ENCODE measurements at places on chromosomes 3 and 15.

DNA sequence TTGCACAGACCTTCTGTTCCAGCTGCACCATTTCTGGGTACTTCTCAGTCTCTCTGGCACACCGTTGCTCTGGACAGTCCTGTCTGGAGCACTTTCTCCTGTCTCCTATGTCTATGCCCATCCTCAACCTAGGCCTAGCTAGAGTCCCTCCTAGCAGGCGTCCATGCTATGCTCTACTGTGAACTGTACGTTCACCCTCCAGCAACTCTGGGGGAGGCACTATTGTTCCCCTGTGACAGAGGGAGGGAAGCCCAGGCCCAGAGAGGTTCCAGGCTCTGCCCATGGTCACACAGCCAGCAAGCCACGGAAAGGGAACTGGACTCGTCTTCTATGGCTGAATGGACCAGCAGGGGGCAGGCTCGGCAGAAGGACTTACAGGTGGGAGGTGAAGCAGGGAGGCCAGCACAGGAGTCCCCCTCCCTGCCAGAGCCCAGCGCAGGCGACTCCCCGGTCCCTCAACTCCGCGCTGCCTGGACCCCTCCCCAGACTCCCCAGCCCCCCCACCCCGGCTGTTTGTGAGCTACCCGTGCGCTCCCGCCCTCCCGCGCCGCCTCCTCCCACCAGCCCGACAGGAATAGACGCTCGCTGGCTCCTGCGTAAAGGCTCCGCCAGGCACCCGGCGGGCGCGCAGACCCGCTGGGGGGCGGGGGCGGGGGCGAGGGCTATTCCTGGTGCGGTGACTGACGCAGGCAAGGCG lies 1.7 kb upstream of the LINGO1 start:
- DNase-seq: no peak

DNA sequence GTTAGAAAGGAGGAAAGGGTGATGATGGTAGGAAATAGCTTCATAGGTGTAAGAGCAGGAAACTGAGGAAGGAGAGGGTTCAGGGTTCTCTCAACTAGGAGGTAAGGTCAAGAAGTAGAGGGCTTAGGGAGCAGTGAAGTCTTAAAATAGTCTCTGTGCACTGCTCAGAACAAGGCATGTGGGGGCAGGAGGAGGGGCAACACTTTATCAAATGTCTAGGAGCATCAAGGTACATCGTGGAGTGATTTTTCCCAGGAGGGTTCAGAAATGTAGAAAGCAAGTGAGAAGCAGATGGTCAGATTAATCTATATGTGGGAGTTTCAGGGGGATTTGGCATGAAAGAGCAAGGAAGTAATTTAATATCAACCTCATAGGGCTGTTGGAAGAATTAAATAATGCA lies 58.8 kb downstream of the TNIK start:
- no peak for DNase-seq

- no peak for DNase-seq
These were observed 153.1 kb downstream of the TNIK start for GRCh38 chr3:171307046-171307585.

DNA sequence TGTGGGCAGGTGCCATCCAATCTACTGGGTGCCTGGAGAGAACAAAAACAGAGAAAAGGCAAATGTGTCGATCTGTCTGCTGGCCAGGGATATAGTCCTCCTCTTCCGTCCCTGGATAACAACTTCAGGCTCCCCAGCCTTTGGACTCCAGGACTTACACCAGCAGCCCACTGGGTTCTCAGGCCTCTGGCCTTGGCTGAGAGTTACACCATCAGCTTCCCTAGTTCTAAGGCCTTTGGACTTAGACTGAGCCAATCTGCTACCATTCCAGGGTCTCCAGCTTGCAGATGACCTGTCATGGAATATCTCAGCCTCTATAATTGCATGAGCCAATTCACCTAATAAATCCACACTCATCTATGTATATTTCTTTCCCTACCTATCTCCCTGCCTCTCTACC lies 460.9 kb upstream of the ADAMTS9 start:
- DNase-seq: no peak

GRCh38 chr3:13214847-13215472 lies 141.7 kb upstream of the IQSEC1 start:
- DNase-seq: no peak

GRCh38 chr3:179613807-179614206 lies 9.2 kb downstream of the NDUFB5 start:
- DNase-seq: no peak

Data from stimulated activated CD8-positive, alpha-beta memory T cell treated with anti-CD3 and anti-CD28 coated beads, Interleukin-7, amount 100 ng/mL, for 1 hour (primary cell).